ENCODE measurements at places on chromosomes 4 and X.

GRCh38 chr4:80255329-80256095 lies 11.0 kb upstream of the FGF5 start:
- no peak for DNase-seq

DNA sequence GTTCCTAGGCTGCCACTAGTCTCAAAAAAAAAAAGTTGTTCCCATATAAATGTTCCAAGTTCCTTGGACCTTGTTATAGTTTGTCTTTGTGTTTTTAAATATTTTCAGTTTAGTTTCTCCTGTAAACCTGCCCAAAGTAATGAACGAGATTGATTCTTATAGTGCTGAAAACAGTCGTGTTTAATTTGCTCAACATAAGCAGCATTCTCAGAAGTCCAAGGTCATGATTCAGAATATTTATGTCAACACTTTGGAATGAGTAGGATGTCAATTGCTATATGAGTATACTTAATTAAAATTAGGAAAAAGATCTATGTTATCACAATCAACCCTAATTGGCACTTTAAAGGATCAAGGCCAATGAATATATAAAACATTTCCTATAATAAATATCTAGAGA lies 510.9 kb downstream of the PPP4R3C start:
- DNase-seq: no peak

DNA sequence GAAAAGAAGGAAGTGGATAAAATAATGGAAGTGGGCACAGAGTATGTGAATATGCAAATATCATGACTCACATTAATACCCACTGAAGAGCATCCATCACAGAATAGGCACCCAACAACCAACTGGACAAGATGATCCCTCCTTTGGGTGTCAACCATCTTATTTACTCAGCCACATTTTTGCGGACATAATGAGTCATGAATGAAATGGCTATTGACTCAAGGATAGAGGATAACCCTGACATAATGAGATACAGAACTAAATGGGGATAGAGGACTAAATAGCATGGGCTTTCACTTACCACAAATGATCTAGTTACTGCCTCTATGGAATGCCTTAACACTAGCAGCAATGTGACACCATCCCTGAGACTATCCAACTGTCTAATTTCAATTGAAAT lies 224.7 kb downstream of the ANTXR2 start:
- DNase-seq: no peak

- peak; percentile 60 for DNase-seq
Observed at GRCh38 chrX:22652596-22652995, 347.2 kb upstream of the DDX53 start.

DNA sequence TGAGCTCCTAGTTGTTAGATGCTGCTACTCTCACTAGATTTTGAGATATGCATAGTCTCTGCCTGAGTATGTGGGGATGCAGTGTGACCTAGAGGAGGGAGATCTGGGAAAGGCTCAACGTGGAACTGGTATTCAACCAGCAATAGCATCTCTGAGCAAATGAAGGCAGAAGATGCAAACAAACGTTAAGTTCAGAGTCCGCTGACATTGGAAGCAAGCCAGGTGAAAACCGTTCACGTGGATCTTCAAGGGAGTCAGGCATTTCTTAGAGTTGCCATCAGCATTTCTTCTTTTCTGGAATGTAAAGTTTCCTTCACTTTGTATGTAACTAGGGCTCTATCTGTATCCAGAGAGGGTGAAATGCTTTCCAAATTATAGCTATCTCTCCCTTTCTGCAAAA lies 59.9 kb downstream of the C4orf51 start:
- no peak for DNase-seq

- DNase-seq: no peak
Observed at GRCh38 chrX:152202886-152203285, 64.5 kb upstream of the MAGEA10 start.

GRCh38 chrX:122739770-122740169 lies 444.3 kb upstream of the GRIA3 start:
- no peak for DNase-seq

DNA sequence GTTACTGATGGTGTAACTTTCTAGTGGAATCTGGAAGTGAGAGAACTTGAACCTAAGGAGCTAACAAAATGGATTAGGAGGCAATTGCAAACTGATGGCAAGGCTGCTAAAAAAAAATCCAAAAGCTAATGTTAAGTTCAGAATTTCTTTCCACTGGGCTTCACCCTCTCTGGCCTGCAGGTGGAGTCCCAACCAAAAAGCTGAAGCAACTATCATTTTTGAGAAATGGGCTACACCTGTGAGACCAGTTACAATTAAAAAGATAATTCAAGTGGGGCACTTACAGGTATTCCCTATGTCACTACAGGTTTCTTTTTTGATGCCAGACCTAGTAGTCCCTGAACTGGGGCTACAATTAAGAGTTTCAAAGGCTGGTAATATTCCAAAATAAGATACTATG lies 142.1 kb upstream of the FTHL17 start:
- DNase-seq: no peak

GRCh38 chrX:107905366-107905765 lies 76.8 kb downstream of the TEX13B start:
- no peak for DNase-seq

- DNase-seq: no peak
Observed at GRCh38 chrX:123311486-123311885, 127.4 kb downstream of the GRIA3 start.

DNA sequence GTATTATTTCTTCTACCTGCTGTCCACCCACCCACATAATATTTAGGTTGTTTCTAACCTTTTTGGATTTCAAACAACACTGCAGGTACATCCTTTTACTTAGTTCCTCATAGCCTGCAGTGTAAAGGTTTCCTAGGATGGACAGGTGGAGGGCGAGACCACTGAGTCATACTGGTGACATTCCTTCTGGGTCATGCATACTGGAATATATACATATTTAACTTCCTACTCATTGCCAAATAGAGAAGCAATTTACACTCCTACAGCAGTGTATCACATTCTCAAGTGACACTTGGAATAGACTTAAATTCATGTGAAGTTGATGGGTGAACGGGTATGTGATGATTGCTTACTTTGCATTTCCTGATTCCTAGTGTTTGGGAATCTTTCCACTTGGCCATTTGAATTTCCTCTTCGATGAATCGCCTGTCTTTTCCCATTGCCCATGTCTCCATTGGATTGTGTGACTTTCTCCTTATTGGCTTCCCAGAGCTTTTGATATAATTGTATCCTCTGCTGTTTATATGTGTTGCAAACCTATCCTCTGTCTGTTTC lies 8.2 kb upstream of the PPP2R2C start:
- DNase-seq: no peak

GRCh38 chrX:24124244-24124799 lies 25.2 kb upstream of the ZFX start:
- DNase-seq: no peak

- DNase-seq: peak; percentile 93
Observed at GRCh38 chr4:146521541-146522097, at the start of gene SLC10A7. SLC10A7 (minus strand) TSS chr4:146521940; CDS start chr4:146521717, 223 bp downstream.

- DNase-seq: no peak
Observed at GRCh38 chrX:101362116-101362515, 13.6 kb upstream of the TIMM8A start.

All from eye (tissue), 1 donor.